Activated naive CD4-positive, alpha-beta T cell (primary cell): ENCODE measurements at places on chromosomes 7 and 10.
A peak's percentile ranks its signal among the peaks of the same experiment; 100 is the strongest.

GRCh38 chr10:101965075-101965765, 90.8 kb downstream of the ARMH3 start:
- no peak for DNase-seq

DNA sequence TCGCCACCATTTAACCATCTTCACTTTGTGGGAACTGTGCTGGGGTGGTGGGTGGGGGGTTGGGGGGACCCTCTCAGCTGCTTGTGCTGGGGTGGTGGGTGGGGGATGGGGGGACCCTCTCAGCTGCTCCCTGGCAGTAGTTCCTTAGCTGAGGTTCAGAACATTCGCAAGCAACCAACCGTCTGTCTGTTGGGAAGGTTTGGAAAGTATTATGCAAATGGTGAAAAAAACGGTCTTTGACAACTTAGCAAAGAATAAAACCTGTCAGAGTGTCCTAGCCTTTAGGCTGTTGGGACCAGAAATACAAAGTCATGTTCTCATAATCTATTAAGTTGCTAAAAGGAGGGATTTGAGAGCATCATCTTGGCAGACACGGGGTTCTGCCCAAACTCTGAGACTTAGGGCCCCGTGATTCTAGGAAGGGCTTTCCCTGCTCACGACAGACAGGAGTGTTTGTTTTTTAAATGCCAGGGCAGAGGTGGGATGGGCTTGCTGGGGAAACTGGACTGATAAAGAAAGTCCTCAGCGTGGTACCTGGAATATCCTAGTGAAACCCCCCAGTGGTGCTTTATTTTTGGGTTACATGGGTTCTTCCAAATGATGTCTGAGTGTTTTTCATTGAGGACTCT, 14.1 kb upstream of the SRGN start:
- no peak for DNase-seq

DNA sequence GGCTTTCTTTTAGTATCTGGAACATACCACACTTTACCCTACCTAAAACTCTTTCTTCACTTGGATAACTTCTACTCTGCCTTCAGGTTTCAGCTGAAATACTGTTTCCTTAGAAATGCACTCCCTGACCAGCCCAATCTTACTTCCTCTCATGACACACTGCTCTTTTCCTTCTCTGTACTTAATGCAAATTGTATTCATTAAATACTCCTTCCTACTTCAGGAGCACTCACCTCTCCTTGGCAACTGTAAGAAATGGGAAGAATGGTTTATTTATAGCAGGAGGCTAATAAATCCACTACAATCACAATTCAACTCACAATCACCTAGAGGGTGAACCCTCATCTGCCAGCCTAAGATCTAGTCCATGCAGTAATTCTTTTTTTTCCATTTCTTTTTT, 15.2 kb downstream of the ZCWPW1 start:
- DNase-seq = no peak

DNA sequence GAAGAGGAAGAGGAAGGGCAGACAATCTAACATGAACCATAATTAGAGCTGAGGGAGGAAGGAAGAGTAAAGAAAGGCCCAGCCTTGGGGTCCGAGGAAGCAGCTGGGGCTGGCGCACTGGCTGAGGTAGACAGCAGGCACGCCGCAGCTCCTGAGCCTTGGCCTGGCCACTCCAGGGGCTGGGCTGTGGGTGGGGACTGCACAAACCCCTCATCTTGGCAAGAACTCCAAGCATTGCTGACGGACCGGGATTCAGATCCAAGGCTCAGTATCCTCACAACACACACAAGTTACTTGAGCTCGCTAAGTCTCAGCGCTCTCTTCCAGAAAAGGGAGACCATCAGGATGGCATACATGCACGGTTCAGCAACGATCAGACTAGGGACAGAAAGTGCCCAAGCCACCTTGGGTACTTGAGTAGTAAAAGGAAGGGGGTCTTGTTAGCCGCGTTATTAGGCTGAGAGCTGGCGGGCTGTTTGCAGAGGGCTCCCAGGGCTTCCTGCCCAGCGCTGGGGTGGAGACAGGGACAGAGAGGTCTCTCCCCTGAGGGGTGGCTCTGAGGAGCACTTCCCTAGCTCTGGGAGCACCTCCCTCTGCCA, 4.5 kb downstream of the TNS3 start:
- no peak for DNase-seq

- DNase-seq = no peak
Observed at GRCh38 chr10:95655571-95656290, 780 bp downstream of the ALDH18A1 start.

DNA sequence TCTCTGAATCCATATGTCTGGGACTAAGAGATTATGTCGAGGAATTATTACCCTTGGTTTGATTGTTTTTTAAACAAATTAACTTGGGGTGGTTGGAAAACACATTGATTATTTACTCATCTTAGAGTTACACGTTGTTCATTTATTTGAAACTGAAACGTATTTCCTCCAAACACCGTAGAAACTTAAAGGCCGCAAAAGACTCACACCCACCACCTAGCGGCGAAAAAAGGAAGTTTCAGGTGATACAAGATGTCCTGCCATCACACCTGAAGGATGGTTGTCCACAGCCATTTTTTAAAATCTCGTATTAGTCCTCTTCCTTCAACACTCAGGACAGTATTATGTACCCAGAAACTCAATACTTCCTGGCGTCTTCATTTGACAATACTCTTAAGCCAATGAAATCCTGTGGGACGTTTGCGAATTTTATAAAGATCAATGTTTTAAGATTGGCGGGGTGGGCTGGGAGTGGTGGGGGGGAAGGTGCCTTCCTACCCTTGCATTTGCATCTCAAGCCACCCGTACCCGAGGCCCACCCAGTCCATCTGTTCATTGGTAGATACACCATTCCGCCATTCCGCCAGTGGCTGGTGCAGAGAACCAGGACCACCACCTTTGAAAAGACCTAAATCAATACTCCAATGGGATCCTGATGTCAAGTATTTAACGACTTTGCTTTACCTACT, 1.4 kb upstream of the LCOR start:
- peak; percentile 27 for DNase-seq

DNA sequence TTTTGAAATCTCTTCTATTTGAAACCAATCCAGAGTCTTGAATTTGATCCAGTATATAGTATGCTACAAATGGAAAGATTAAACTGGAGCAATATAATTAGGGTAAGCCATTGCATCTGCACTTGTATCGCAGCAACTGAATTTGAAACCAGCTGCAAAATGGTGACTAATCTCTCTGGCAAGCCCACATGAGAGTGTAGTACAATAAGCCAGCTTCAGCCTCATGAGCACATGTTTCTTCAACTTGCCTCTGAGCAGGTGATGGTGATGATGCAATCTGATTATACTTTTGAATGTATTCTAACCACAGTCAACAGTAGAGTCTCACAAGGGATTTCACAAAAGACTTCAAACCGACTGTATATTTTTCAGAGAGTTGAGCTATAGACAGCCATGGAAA, 829 bp upstream of the RPA3 start:
- no peak for DNase-seq

GRCh38 chr10:87658858-87659555, 671 bp upstream of the PAPSS2 start:
- no peak for DNase-seq

DNA sequence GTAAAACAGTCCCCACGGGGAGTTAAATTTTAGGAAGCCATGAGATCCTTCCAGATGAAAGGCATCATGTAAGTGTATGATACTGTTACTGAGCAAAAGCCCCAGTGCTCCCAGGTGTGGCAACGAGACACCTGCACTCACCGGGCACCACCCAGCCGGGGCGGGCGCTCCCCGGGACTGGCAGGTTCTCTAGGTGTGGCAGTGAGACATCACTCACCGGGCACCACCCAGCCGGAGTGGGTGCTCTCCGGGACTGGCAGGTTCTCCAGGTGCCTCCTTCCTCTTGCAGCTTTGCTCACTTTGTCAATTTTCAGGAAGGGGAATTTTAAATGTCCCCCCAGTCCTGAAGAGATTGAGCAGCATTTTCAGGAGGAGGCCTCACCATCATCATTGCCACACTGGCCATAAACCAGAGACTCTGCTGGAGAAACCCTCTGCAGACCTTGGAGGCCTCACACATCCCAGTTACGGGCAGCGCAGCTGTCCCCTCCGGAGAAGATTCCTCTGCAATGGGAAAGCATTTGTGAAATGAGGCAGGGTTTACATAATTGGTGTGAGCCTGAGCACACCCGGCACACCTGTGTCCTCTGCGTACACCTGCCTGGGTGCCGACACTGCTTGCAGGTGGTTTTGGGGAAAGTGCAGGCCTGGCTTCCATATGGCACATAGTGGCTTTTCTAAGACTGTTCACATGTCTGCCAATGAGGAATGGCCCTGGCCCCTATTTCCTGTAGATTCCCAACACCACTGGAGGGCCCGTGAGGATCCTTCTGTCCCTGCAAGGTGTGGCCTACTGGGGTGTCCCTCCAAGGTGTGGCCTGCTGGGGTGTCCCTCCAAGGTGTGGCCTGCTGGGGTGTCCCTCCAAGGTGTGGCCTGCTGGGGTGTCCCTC, 191.4 kb downstream of the EBF3 start:
- no peak for DNase-seq

- no peak for DNase-seq
Observed at GRCh38 chr7:133797818-133798520, 329.2 kb upstream of the LRGUK start.

GRCh38 chr7:27180431-27181420, 4.3 kb downstream of the HOXA11 start:
- DNase-seq = no peak

- DNase-seq = no peak
Observed at GRCh38 chr7:90709501-90710465, 113.7 kb downstream of the CDK14 start.

DNA sequence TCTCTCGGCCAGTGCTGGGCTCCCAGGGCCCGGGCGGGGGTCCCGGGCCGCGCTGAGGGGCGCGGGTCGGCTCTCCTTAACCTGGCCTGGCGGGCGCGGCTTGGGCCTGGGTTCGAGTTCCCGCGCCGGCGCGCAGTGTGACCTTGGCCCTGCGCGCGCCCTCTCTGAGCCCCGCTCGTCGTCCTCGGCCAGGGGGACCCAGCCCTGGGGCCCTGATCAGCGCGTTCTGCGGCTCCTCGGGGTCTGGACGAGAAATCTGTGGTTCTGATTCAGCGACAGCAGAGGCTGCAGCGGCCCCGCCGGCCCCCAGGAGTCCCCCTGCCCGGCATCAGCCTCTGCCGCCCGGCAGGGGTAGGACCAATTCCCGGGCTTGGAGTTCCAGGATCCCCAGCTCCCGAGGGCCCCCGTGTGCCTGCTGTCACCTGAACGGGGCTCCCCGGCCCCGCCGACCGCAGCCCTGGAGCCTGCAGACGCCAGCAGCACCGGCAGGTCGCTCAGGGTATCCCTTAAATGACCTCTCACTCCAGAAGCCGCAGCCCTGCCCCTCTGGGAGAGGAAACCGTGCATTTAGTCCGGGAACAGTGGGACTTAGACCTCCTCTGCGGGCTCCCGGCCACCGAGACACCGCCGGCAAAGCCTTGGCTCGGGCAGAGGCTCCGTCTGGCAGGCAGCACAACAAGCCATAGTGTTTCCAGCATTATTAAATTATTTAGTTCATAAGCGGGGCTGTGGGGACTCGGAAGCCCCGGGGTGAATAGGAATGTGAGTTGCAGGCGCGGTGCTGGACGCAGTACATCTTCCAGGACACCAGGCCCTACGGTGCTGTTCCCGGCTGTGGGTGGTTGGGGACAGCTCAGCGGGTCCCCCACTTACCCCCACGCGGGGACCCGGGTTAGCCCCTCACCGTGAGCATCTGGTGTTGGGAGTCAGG, 572 bp downstream of the CHST12 start:
- no peak for DNase-seq

DNA sequence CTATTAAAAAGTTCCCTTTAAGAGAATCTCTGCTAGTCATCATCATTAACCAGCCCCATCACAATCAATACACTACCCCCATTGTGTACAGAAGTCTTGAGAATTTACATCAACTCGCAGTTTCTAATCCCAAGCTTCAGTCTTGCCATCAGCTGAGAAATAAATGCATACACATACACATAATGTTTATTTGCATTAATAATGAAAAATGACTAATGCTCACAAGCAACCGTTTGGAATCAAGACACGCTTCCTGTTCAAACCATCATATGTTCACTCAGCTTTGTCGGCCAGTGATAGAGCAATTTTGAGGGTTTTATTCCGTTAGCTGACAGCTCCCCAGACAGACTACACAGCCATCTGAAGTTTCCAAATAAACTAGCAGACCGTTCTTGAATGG, 287.1 kb downstream of the SFMBT2 start:
- DNase-seq = no peak

DNA sequence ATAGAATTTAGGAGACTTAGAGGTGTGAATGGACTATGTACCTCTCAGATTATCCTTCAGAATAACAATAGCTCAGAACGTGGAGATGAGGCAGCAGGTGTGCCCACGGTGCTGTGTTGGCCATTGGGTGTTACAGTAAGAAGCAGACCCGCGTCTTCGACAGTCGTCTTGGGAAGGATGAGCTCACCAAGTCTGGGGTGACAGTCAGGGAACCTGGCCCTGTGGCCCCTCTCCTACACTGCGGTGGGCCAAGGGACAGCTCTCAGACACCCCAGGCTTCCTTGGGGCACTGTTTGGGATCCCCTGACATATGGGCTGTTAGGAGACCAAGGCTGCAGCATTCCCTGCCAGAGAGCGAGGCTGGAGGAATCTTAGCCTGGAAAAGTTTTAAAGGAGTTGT, 88.5 kb downstream of the ACTR3B start:
- DNase-seq = no peak

DNA sequence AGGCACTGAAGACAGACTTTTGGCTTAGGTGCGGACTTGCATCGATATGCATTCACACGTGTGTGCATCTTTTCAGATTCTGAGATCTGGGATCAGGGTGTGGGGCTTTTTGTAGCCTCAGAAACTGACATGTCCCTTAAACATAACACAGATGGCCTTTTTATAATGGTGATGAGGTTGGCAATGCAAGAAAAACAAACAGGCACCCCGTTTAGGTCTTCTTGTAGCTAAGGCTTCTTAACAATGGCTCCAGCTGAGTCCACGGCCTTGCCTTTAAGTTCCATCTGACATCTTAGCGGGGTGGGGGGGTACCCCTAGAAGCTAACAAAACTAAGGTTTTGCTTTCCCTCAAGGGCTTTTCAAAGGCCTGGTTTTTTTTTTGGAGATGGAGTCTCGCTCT, 146.3 kb downstream of the PRPF18 start:
- no peak for DNase-seq

DNA sequence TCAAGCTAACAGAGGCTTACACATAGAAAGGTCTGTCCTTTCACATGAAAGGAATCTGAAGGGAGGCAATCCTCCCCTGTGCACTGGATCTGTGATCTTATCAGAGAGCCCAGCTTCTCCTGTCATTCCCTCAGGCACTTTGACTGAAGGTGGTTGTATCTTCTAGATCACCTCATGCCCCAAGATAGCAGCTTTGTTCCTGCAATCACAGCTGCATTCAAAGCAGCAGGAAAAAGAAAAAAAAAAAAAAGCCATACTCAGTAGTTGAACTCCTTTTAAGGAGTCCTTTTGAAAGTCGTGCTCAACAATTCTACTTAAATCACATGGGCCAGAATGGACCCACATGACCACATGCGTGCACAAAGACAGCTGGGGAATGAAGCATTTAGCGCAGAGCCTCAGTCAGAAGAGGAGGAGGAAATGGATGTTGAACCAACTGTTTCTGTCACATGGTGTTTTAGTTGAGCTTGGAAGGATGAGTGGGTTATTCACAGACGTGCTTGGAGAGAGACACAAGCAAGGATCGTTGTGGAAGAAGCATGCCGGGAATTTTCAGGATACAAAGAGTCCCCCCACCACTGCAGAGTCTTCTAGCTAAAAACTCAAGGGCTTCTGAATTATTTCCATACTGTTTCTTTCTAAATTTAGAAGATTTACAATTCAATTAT, 13.0 kb upstream of the PFKP start:
- DNase-seq = no peak

- DNase-seq = no peak
Observed at GRCh38 chr10:36271627-36272340, 629.7 kb upstream of the FZD8 start.

GRCh38 chr10:63156236-63156635, 23.1 kb downstream of the NRBF2 start:
- DNase-seq = no peak
